ENCODE measurements at places on chromosomes 11 and 22.

GRCh38 chr11:62145261-62145871, 21.6 kb downstream of the INCENP start:
- DNase-seq, result no peak

- no peak for DNase-seq
Measured at GRCh38 chr11:11318961-11319360, 34.1 kb downstream of the CSNK2A3 start.

- no peak for DNase-seq
Measured at GRCh38 chr11:74626130-74626529, 33.7 kb downstream of the POLD3 start.

- no peak for DNase-seq
Measured at GRCh38 chr22:50205781-50206569, 5.2 kb downstream of the SELENOO start.

GRCh38 chr22:47133061-47133969, 370.9 kb downstream of the TBC1D22A start:
- no peak for DNase-seq

DNA sequence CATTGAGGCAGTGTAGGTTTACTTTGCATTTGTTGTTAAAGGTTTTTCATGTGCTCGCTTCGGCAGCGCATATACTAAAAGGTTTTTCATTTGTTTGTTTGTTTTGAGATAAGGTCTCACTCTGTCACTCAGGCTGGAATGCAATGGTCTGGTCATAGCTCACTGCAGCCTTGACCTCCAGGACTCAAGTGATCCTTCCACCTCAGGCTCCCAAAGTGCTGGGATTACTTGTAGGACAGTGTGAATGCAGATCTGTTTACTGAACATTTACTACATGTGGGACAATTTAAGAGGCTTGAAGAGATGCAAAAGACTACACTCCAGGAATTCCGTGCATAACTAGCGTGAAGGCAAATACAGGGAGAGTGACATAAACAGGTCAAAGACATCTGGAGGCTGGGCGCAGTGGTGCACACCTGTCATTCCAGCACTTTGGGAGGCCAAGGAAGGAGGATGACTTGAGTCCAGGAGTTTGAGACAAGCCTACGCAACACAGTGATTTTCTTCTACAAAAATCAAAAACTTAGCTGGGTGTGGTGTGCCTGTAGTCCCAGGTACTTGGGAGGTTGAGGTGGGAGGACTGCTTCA, 34.1 kb downstream of the YPEL1 start:
- no peak for DNase-seq

- DNase-seq, result no peak
Measured at GRCh38 chr22:20001082-20001638, 15.5 kb downstream of the ARVCF start.

DNA sequence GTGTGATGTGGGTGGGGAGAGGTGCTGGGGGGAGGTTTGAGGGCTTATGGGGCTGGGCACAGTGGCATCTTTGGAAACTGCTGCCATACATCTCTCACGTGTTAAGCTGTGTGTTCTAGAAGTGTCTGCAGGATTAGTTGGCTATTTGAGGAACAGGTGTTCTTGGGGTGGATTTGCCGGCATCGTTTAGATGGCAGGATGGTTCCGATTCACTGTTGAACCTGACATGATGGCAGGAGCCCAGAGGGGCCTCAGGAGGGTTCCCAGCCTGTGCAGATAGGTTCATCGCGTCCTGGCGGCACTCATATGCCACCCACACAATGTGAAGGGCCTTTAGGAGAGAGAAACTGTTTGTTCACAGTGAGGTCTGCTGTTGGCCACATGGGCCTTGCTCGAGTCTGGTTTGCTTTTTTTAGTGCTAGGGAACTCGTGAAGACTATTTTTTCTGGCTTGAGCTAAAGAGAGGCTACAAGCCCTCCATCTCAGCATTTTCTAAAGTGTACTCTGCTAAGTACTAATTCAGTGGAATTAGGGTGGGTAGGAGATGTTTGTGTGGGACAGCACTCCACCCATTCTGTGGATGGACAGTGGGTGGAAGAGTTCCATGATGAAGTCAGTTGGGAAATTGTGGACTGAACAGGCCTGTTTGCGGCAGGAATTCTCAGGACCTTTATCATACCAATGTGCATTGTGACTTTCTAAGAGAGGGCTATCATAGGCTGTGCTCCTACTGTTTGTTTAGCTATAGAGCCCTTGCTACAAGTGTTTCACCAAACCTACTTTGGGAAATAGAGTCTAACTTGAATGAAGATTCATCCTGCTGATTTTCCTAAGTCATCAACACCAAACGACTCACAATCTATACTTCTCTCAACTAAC, 55.4 kb upstream of the PLET1 start:
- no peak for DNase-seq
